ENCODE measurements at places on chromosomes 13 and 19.

- peak; percentile 58 for DNase-seq
Measured at GRCh38 chr19:35248310-35249145, at the start of gene LSR. Gene LSR, plus strand, starts transcription at chr19:35249002. Its CDS starts 21 bp downstream, at chr19:35249023.

- DNase-seq, result no peak
Measured at GRCh38 chr19:54042989-54043388, 20.7 kb downstream of the VSTM1 start.

- DNase-seq, result no peak
Measured at GRCh38 chr13:43141685-43142084, 118.3 kb downstream of the DNAJC15 start.

GRCh38 chr19:45772130-45772840 is 3.2 kb upstream of the SIX5 start:
- no peak for DNase-seq

GRCh38 chr13:75739244-75739868 is 103.2 kb downstream of the LMO7 start:
- no peak for DNase-seq

GRCh38 chr13:47661076-47661475 is 340.0 kb downstream of the SUCLA2 start:
- DNase-seq, result no peak

DNA sequence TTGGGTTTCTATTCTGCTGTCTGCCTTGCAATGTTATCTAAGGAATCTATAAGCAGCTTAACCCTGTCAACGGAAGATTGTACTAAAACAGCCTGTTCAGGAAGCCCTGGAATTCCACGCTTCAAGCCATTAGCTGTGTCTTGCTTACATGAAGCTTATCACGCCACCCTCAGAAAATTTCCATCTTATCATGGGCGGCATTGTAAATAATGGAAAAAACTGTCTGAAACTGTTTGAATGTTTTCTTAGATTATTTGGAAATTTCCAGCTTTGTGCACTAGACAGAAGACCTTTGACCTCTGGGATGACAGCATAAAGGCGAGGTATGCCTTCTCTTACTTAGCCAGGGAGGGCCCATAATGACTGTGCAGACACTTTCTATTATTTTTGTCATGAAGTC is 319.7 kb downstream of the KCNRG start:
- no peak for DNase-seq

- DNase-seq, result peak; percentile 63
Measured at GRCh38 chr13:26184791-26185250, 37.3 kb downstream of the RNF6 start.

DNA sequence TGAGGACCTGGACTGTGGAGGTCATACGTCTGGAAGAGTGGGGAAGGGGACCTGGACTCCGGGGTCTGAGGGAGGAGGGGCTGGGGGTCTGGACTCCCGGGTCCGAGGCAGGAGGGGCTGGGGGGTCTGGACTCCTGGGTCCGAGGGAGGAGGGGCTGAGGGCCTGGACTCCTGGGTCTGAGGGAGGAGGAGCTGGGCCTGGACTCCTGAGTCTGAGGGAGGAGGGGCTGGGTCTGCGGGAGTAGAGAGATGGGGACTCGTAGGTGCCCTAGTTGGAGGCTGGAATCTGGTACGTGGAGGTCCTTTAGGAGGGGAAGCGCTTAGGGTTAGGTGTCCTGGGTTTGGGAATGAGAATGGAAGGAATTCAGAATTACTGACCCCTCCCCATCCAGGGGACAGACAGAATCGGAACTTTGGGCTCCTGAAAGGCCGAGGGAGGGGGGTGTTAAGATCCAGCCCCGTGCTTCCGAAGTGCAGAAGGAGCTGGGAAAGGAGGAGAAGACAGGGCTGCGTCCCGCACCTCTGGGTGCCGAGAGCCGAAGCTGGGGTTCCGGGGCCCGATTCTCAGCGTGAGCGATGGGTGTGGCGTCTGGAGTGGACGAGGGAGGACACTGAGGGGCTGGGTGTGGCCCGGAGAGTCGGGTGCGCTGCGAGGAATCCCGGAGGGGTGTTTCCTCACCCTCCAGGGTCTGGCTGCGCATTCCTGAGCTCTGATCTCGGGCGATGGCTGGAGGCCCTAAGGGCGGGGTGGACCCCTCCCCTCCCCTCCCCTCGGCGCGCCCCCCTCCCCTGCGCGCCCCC is 608 bp downstream of the MYADM start:
- no peak for DNase-seq

- no peak for DNase-seq
Measured at GRCh38 chr13:89902223-89902622, 1445.3 kb upstream of the MIR17HG start.

- DNase-seq, result no peak
Measured at GRCh38 chr19:23547156-23547555, 139.9 kb downstream of the ZNF675 start.

- no peak for DNase-seq
Measured at GRCh38 chr13:48380581-48380980, 32.3 kb downstream of the LPAR6 start.

GRCh38 chr19:55391702-55392615 is 6.2 kb downstream of the RPL28 start:
- no peak for DNase-seq

- no peak for DNase-seq
Measured at GRCh38 chr13:41859565-41859964, 101.3 kb downstream of the VWA8 start.

- DNase-seq, result no peak
Measured at GRCh38 chr13:38693641-38694040, 6.8 kb downstream of the FREM2 start.

- no peak for DNase-seq
Measured at GRCh38 chr13:68185444-68186141, 955.5 kb upstream of the PCDH9 start.

GRCh38 chr19:34787059-34787824 is 14.2 kb upstream of the ZNF599 start:
- no peak for DNase-seq

DNA sequence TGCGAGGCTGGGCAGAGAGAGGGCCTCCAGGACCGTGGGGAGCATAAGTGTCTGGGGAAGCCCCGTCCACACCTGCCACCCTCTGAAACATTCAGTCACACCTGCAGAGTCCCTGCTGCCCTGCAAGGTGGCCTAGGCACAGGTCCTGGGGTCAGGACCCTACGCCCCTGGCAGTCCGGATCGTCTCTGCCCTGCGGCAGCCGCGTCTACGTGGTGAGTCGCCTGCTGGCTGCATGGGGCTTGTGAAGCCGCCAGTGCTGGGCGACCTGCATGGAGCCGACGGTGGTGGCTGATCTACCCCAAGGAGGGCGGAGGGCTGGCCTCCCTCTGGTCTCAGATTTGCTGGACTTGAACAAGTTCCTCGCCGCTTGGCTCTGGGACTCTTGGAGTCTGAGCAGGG is 13.0 kb downstream of the FZR1 start:
- no peak for DNase-seq

DNA sequence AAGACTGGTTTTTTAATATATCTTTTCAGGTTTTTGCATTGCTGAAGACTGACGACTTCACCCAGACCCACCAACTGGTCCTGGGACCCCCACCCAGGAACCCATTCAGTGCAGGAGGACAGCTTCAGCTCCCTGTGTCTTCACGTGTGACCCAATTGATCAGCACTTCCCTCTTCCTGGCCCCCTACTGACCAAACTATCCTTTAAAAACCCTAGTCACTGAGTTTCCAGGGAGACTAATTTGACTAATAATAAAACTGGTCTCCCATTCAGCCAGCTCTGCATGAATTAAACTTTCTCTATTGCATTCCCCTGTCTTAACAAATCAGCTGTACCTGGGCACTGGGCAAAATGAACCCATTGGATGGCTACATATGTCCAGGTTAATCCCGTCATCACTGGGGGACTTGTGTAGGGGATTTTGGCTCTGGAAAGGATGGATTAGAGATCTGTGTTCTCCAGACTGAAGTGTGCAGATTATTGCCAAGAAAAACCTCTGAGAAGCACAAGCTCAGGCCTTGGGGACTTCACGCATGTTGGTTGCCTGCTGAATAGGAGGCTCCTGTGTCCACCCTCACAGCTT is 16.3 kb upstream of the PARP4 start:
- DNase-seq, result no peak

GRCh38 chr19:45234089-45234869 is 10.9 kb downstream of the EXOC3L2 start:
- DNase-seq, result no peak

- DNase-seq, result no peak
Measured at GRCh38 chr13:26760832-26761582, 421 bp upstream of the GPR12 start.

- DNase-seq, result no peak
Measured at GRCh38 chr19:15107061-15108010, at the start of gene SYDE1. Gene SYDE1, plus strand, starts transcription at chr19:15107401. Its CDS starts 33 bp downstream, at chr19:15107434.

- no peak for DNase-seq
Measured at GRCh38 chr19:50328224-50328872, 829 bp downstream of the KCNC3 start.

DNA sequence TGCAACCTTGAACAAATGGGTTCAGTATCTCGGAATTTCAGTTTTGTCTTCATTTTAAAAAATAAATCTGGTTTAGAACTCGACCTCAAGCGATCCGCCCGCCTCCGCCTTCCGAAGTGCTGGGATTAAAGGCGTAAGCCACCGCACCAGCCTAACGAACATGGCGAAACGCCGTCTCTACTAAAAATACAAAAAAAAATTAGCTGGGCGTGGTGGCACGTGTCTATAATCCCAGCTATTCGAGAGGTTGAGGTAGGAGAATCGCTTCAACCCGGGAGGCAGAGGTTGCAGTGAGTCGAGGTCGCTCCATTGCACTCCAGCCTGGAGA is 571 bp downstream of the ZNF302 start:
- DNase-seq, result no peak

GRCh38 chr13:106133025-106133424 is 402.4 kb downstream of the EFNB2 start:
- DNase-seq, result no peak

DNA sequence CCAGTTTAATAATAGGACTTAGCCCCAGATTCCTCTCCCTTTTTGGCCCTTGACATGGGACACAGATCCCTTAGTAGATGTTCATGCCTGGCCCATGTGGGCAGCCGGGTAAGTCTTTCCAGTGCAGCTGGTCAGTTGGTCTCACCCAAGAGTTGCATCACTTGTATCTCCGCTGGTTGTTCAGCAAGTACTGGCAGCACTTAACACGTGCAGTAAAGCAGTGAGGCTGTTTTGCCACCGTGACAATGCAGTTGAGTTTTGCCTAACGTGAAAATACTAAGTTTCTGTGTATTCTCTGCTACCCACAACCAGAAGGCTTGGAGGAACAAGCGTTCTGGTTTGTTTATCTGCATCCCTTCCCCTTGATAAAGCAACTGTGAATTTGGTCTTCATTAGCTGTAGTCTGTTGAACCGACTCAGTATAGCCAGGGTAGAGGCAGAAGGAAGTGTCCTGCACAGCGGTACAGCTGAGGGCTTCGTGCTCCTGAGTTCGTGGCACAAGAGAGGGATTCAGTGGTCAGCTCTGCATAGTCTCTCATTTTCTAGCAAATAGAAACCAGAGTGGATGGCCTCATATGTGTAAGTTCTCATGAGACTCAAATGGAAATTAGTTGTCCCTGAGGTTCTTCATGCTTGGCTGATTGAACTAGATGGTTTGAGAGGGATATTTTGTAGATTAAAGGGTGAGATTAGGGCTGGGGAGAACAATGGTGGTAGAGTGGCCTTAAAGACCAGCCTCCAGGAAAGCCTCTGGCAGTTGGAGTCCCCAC is 50.3 kb downstream of the ARHGEF7 start:
- no peak for DNase-seq

DNA sequence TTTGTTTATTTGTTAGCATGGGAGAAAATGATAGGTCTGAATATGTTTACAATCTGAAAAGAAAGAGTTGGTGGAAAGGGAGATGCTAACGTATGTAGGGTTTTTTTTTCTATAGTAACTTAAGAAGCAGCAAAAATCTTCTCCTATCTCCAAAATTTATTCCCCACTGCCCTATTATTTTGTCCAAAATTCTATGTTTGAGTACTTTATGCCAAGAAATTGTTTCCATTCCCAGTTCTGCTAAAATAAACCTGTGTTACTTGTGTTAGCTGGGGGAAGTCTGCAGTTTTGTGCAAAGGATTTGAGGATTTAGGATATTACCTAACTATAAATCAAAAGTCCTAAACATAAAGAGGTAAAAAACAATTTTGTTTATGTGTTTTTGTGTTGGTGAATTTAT is 2770.4 kb upstream of the PCDH20 start:
- DNase-seq, result no peak
